Epithelial cell of alveolus of lung (primary cell): ENCODE measurements at places on chromosomes 7 and 10. TPM values are rescaled to one million over a fixed set of nuclear protein-coding genes. Genes with fewer than 3 reads are reported as not detected.

Gene CLDN3
- not detected in 2 replicates for total RNA-seq

Gene PHTF2
- 14.8 and 23.3 TPM in 2 replicates for total RNA-seq

Gene NXPH1
- not detected in 2 replicates for total RNA-seq

Gene WDR11
- 29.4 and 33.0 TPM in 2 replicates for total RNA-seq

Gene RBM20
- 0.24 and 1.2 TPM in 2 replicates for total RNA-seq

Gene GATA3
- total RNA-seq, result 0.08 and 0.26 TPM in 2 replicates

Gene TDRD1
- total RNA-seq, result not detected in 2 replicates

Gene CYP26C1
- total RNA-seq, result 0.13 TPM in 1 of 2 replicates, not detected in the other

Gene OR2A12
- not detected in 2 replicates for total RNA-seq

Gene CNPY1
- total RNA-seq, result not detected in 2 replicates

Gene PNLIPRP2
- total RNA-seq, result not detected in 2 replicates

Gene CDHR1
- 0.52 TPM in 1 of 2 replicates, not detected in the other for total RNA-seq

Gene CRTAC1
- not detected in 2 replicates for total RNA-seq

Gene HABP2
- total RNA-seq, result not detected in 2 replicates

Gene EGFR
- 50.1 and 61.4 TPM in 2 replicates for total RNA-seq

Gene RNLS
- 9.1 and 22.0 TPM in 2 replicates for total RNA-seq

Gene BTBD16
- not detected in 2 replicates for total RNA-seq

Gene SERPINE1
- total RNA-seq, result 85.0 and 3,652 TPM in 2 replicates

Gene UNC5B
- total RNA-seq, result 9.8 and 35.6 TPM in 2 replicates

Gene UCMA
- total RNA-seq, result not detected in 2 replicates

Gene NEUROD6
- not detected in 2 replicates for total RNA-seq

Gene VSTM2A
- total RNA-seq, result not detected in 2 replicates

Gene WNT8B
- total RNA-seq, result not detected in 2 replicates

Gene AGBL3
- total RNA-seq, result 0.52 and 0.64 TPM in 2 replicates

Gene SLC16A9
- 0.91 and 1.7 TPM in 2 replicates for total RNA-seq

Gene A1CF
- not detected in 2 replicates for total RNA-seq

Gene ADAMTS14
- total RNA-seq, result 0.08 and 0.39 TPM in 2 replicates

Gene IDI1
- 25.5 and 109 TPM in 2 replicates for total RNA-seq

Gene SUGCT
- 7.4 and 10.6 TPM in 2 replicates for total RNA-seq

Gene MET
- 2.1 and 11.2 TPM in 2 replicates for total RNA-seq

Gene ITGB8
- 6.7 and 39.1 TPM in 2 replicates for total RNA-seq

Gene TLX1
- total RNA-seq, result not detected in 2 replicates

Gene AQP1
- total RNA-seq, result 0.78 and 1.4 TPM in 2 replicates

Gene TSPAN13
- 33.0 and 44.6 TPM in 2 replicates for total RNA-seq
